GM13976 (cell line): ENCODE measurements at places on chromosomes 13 and 19.

DNA sequence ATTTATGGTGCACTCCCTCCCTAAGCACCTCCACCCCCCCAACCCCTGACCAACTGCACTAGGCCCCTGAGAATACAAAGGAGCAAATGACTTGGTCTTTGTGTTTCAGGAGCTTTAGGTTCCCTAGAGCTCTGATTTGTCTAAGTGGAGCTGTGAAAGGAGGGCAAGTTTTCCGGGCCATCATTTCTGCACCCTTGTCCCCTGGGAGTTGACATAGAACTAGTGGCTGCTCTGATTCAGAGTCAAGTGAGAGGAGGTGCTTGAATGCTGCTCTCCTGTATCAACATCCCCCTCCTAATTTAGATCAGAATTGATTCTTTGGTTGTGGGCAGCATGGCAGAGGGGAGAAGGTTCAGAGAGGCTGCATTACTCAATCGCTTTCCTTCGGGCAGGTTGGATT lies 391.6 kb downstream of the KCNRG start:
- DNase-seq: no peak

DNA sequence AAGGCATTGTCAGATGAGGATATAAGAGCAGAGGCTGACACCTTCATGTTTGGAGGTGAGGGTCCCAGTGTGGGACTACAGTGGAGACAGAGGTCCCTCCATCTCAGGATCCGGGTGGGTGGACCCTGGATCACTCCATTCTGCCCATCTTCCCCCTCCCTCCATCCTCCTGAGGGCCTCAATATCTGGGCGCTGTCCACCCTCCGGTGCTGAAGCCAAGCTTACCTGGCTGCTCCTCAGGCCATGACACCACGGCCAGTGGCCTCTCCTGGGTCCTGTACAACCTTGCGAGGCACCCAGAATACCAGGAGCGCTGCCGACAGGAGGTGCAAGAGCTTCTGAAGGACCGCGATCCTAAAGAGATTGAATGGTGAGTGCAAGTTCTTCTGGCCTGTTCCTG lies 11.9 kb downstream of the CYP4F12 start:
- DNase-seq: no peak

DNA sequence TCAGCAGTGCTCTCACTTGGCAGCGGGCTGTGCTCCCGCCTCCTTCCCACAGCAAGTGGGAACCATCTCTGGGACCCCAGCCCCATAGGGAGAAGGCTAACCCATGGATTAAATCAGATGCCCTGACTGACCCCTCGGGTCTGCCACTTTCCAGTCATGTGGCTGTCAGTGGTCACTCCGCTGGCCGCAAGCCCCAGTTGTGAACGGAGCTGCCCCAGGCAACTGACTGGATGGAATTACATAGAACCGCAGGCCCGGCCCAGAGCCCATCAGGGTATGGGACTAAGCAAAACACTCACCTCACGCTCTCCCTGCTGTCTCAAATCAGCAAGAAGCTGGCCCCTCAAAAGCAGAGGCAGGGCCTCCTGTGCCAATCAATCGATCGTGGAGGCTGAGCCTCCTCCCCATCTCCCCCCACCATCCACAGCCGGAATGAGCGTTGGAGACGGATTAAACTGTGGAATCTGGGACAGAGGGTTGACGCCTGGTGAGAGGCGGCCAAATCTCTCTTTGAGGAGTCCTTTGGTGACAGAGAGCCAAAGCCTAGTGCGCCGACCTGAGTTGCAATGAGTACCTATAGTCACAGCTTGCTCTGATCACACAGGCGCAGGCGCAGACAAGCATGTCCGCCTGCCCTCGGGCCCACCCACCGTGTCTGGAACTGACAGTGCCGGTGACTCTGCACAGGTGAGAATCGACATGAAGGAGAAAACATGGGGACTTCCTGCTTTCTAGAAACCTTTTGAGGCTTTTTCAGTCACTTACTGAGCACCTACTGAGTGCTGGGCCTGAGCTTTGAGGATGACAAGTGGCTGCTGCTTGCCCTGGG lies 38.7 kb downstream of the PBX4 start:
- DNase-seq: no peak

DNA sequence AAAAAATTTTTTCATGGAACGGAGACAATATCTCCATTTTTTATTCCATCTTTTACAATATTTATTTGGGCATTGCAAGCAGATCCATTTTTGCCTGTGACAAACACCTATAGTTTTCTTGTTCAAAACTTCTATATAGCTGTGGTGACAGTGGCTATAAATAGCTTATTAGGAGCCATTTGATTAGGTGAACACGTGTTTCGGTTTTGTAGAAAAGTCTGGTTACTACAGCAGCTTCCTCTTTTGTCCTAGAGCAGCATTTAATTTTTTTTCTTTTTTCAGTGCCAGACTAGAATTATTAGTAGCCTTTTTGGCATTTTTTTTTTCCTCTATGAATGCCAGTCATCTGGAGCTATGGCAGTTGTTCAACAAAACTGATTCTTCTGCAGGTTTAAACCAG lies 123.5 kb downstream of the RXFP2 start:
- no peak for DNase-seq

DNA sequence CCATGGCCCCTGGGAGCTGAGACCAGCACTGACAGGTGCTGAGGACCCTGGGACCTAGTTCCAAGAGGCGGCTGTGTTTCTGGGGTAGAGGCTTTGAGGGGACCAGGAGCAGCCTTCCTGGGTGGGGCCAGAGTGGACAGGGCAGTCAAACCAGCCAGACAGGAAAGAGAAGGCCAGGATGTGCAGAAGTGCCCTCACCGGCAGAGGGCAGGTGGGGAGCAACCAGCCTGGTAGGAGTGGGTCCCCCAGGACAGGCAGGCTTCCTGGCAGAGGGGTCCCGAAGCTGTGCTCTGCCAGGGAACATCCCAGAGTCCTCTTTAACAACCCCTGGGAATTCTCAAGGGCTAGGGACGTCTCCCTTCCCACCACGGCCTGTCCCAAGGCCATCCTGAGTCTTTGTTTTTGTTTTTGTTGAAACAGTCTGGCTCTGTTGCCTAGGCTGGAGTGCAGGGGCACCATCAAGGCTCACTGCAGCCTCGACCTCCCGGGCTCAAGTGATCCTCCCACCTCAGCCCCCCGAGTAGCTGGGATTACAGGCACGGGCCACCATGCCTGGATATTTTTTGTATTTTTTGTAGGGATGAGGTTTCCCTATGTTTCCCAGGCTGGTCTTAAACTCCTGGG lies 3.0 kb upstream of the HIPK4 start:
- no peak for DNase-seq
